ENCODE measurements at places on chromosomes 2 and 18.
A peak's percentile ranks its signal among the peaks of the same experiment; 100 is the strongest.

GRCh38 chr2:235472443-235472842, 21.4 kb upstream of the AGAP1 start:
- no peak for DNase-seq

DNA sequence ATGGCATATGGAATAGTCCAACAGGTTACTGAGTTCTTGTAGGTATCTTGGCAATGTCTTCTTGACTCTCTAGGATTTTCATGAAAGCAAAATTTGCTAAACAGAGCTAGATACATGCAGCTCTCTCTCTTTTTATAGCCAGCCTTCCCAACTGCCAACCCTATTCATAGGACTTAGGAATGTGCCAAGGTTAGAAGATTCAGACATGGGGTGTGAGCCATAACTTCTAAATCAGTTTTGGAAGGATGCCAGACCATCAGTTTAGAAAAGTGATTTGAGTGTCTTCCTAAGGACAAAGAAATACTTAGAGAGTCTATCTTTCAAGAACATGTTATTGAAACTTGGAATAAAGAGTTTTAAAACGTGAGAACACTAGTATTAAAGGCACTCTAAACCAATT, 619.5 kb upstream of the FANCL start:
- no peak for DNase-seq

- no peak for DNase-seq
Observed at GRCh38 chr18:35497027-35497369, 762 bp downstream of the INO80C start.

DNA sequence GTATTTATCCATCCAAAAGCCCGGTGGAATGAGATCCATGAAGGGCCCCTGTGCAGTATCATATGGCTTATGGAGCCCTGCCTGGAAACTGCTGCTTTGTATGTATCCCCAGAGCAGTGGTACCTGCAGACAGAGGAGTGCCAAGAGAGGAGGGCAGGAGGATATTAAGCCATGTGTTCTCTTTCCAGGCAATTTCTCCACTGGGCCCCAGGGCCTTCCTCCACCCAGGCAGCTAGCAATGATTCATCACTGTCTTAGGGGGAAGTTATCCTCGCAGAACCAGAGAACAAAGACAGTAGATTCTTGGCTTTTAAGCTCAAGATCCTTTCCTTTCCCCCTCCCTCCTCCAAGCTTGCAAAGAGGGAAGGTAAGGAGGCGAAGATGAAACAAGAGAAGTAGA, 98.1 kb downstream of the LRRC30 start:
- DNase-seq, result no peak

DNA sequence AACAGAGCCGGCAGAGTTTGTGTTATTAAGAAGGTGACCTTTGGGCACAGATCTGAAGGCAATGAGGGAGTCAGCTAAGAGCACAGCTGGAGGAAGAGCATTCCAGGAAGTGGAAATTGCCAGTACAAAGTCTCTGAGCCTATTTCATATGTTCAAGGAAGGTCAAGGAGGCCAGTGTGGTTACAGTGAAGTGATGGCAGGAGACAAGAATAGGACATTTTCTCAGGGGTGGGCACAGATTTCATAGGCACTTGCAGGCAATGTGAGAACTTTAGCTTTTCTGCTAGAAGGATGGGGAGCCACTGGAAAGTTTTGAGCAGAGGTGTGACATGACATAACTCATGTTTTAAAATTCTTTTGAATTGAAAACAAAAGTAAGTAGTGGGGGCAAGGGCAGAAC, 50.3 kb downstream of the ARHGAP25 start:
- no peak for DNase-seq

GRCh38 chr2:144429396-144430112, 90.4 kb downstream of the ZEB2 start:
- no peak for DNase-seq

- no peak for DNase-seq
Observed at GRCh38 chr2:235498541-235498940, 4.7 kb downstream of the AGAP1 start.

GRCh38 chr18:79527656-79528315, 132.1 kb downstream of the NFATC1 start:
- DNase-seq, result no peak

- DNase-seq, result no peak
Observed at GRCh38 chr18:79578396-79579260, 101.0 kb upstream of the CTDP1 start.

GRCh38 chr2:42587526-42588117, 19.2 kb downstream of the MTA3 start:
- DNase-seq, result no peak

- no peak for DNase-seq
Observed at GRCh38 chr2:218755567-218756404, 26.2 kb upstream of the CYP27A1 start.

GRCh38 chr18:74370115-74370514, 54.5 kb downstream of the C18orf63 start:
- no peak for DNase-seq

- DNase-seq, result no peak
Observed at GRCh38 chr18:79941473-79942119, 9.9 kb downstream of the SLC66A2 start.

GRCh38 chr2:12759248-12759647, 42.5 kb downstream of the TRIB2 start:
- no peak for DNase-seq

GRCh38 chr2:239192456-239192855, 208.4 kb downstream of the HDAC4 start:
- no peak for DNase-seq

DNA sequence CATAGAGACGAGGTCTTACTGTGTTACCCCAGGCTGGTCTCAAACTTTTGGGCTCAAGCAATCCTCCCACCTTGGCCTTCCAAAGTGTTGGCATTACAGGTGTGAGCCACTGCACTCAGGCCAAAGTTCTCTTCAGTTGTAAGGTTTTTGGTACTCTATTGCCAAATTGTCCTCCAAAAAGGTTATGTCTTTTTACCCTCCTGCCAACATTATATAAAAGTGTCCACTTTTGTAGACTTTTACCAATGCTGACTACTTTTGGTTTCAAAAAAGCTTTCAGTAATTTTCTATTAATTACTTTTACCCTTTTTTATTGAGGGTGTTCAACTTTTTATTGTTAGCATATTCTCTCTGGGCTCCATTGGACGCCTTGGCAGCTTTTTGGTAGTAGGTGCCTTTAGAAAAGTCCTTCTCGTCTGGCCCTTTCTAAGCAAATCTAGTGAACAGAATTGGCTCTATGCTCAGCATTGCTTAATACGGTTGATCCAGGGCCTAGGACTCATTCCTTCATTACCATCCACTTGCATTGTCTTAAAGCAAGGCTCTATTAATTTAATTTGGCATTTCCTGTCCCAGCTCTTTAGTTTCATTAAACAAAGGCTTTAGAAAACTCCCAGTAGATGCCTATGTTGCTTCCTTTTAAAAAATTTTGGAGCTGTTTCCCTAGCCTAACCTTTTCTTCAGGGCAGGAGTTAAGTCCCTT, 16.7 kb upstream of the IL1A start:
- no peak for DNase-seq

- no peak for DNase-seq
Observed at GRCh38 chr2:149627111-149627801, 39.7 kb upstream of the MMADHC start.

DNA sequence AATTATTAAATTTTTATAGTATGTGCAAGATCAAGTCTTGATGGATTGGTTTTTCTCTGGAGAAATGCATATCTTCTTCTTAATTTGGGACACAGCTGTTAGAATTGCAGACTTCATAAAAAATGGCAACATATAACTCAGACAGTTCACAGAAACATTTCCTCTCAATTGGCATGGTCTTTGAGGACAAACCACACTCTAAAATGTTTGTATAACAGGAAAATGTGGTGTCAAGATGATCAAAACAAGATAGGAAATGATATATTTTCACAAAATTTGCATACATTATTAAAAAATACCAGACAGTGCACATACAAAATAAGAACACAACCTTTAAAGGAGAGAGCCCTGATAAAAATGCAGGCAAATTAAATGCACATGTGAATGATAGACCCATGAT, 63.9 kb downstream of the ICOS start:
- peak; percentile 32 for DNase-seq

GRCh38 chr2:207282916-207283315, 117.2 kb upstream of the KLF7 start:
- DNase-seq, result no peak

DNA sequence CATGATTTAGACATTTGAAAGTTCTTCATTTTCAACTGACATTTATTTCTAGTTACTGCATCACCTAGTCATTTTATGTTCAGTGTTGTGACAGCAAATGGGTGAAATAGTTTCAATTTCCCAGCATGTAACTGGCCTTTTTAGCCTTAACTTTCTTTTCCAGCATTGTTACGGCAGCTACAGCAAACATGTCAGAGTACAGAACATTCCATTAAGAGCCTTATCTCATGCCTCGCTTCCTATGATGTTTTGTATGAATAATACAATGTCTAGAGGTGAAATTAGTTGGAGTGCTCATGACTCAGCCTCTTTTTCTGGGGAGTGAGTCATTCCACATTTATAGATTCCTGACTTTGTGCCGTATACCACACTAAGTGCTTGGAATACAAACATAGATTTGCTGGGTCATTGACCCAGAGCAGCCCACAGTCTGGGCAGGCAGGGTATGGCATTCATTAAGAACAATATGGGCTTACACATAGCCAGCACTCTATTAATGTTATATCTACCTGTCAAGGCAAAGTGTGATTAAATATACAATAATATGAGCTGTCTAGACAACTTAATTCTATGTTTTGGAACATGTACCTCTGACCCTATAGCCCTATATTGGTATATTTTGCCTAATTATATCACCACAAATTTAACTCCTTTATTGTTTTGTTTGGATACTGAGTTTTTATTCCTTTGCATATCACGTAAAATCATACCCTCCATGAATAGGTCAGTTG, 72.2 kb downstream of the MAP2 start:
- DNase-seq, result no peak

GRCh38 chr2:206971805-206972204, 32.5 kb downstream of the CPO start:
- no peak for DNase-seq

- no peak for DNase-seq
Observed at GRCh38 chr2:120768112-120769048, 32.7 kb downstream of the GLI2 start.

DNA sequence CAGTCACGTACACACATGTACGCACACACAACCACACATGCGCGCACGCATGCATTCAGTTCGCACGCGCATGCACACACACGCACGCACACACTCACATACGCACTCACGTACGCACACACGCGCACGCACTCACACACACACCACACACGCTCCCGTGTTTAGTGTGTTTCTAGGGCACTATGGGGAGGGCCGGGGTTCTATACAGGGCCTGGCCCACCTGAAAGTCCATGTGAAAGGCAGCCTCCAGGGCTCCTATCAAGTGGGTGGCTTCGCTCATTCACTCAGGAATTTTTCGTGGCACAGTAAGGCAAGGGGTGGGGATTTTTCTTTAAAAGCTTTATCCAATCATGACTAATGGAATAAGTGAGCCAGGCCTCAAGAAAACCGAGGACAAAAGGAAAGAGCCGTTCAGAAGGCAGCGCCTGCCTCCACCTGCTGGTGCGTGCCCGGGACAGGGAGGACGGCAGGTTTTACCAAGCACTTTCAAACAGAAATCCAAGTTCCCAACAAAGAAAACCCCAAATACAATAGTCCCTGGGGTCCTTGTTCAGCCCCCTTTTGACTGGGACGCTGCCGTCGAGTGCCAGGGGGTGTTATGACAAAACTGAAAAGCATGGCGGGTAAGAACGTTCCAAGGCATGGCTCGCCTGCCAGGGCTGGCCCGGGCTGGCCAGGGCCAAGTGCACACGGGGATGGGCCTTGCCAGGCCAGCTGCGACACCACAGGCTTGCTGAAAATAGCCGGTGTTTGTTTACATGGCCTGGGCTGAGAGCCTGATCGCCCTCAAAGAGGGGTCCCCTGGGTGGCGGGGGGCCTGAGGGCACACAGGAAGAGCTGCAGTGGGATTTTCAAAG, 110.0 kb downstream of the HDAC4 start:
- no peak for DNase-seq

GRCh38 chr2:191299866-191300265, 54.7 kb downstream of the MYO1B start:
- DNase-seq, result no peak

DNA sequence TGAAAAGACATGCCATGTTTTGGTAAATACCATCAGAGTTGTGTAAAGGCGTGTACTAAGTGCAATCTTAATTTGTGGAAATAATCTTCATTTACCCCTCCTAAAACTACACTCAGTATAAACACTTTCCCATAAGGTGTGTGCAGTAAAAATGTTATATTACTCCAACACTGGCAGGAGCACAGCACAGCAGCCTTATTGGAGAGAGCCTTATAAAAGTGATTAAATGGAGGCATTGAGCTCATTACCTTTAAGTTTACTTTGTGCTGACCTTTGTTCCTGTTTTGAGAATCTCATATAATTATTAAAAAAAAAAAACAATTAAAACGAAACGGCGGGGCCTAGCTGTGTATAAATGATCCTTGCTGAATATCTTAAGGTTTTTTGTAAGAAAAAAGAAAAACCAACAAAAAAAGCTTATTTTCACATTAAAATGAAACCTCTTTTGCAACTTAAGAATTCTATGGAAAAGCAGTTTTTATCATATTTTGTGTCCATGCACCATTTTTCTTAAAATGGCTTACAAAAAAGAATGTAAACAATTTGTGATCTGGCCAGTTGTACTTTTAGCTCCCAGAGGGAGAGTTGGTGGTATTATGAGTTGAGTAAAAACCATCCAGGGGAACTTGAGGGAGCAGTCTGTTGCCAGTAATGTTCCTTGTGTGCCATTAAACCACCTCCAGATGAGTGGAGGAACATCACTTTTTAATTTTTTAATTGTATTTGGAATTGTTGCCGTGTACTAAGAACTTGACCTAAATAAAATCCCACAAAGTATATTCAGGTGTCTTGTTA, 103.4 kb downstream of the ABI2 start:
- DNase-seq, result no peak

GRCh38 chr2:202109737-202110184, 36.7 kb downstream of the KIAA2012 start:
- DNase-seq, result no peak

DNA sequence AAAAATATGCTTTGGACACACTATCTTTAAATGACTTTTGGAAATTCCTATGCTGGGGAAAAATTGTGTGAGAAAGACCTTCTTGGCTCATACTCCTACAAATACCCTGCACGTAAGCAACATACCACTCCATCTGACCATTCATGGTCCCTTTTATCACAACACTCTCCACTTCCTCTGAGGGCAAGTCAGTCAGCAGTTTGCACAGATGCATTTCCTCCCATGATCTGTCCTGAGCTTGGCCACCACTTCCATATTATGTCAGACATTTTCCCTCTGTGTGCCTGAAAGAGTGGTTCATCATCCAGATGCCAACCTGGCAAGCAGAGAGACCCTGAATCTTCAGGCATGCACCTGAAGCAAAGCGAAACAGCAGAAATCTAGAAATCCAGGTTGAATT, 16.1 kb upstream of the REG3G start:
- no peak for DNase-seq

DNA sequence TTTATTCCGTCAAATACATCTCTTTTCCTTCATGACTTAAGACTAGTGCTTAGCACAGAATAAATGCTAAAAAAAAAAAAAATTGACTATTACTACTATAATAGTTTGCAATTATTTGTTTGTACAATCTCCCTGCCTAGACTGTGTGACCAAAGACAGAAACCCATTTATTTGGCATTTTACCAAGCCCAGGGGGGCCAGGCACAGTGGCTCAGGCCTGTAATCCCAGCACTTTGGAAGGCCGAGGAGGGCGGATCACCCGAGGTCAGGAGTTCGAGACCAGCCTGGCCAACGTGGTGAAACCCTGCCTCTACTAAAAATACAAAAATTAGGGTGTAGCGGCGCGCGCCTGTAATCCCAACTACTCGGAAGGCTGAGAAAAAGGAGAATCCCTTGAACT, 1.4 kb downstream of the ASB3 start:
- DNase-seq, result no peak
